Renal pelvis (tissue), 12 donors: ENCODE measurements at places on chromosomes 1 and 21. TPM values are rescaled to one million over a fixed set of nuclear protein-coding genes. Genes with fewer than 3 reads are reported as not detected.

RGS4 gene
- polyA plus RNA-seq = 14.8 TPM

TRIM67 gene
- 0.10 TPM for polyA plus RNA-seq

BRINP2 gene
- polyA plus RNA-seq = 0.23 TPM

MNDA gene
- polyA plus RNA-seq = 3.8 TPM

ACTL8 gene
- not detected for polyA plus RNA-seq

CADM3 gene
- 0.17 TPM for polyA plus RNA-seq

CCDC27 gene
- polyA plus RNA-seq = 0.19 TPM

CD52 gene
- polyA plus RNA-seq = 3.3 TPM

MSH4 gene
- 0.79 TPM for polyA plus RNA-seq

SCAMP3 gene
- 66.7 TPM for polyA plus RNA-seq

SYCP1 gene
- 0.30 TPM for polyA plus RNA-seq

LCE1B gene
- polyA plus RNA-seq = not detected

CCDC30 gene
- 27.0 TPM for polyA plus RNA-seq

C1orf141 gene
- polyA plus RNA-seq = 0.28 TPM

DEPDC1 gene
- 14.3 TPM for polyA plus RNA-seq

METTL25B gene
- polyA plus RNA-seq = 28.6 TPM

FMO5 gene
- polyA plus RNA-seq = 11.6 TPM

ATF6 gene
- polyA plus RNA-seq = 27.5 TPM

SGIP1 gene
- 18.5 TPM for polyA plus RNA-seq

IQGAP3 gene
- polyA plus RNA-seq = 14.8 TPM

NECTIN4 gene
- 4.8 TPM for polyA plus RNA-seq

ARHGEF16 gene
- polyA plus RNA-seq = 25.8 TPM

ELF3 gene
- 66.6 TPM for polyA plus RNA-seq

OR2M3 gene
- 0.03 TPM for polyA plus RNA-seq

MPZ gene
- polyA plus RNA-seq = 6.7 TPM

KCNJ15 gene
- polyA plus RNA-seq = 322 TPM

RAD54L gene
- polyA plus RNA-seq = 15.3 TPM

KRTAP12-2 gene
- not detected for polyA plus RNA-seq

SMCP gene
- polyA plus RNA-seq = not detected

PRKAA2 gene
- polyA plus RNA-seq = 11.6 TPM

CASQ2 gene
- 0.97 TPM for polyA plus RNA-seq

RPS6KC1 gene
- 21.2 TPM for polyA plus RNA-seq

GLRX2 gene
- 11.3 TPM for polyA plus RNA-seq

GNAT2 gene
- 0.20 TPM for polyA plus RNA-seq

SUSD4 gene
- polyA plus RNA-seq = 16.7 TPM

SLC25A24 gene
- 45.3 TPM for polyA plus RNA-seq

LAD1 gene
- 31.3 TPM for polyA plus RNA-seq

GPR3 gene
- 0.84 TPM for polyA plus RNA-seq

CELA2B gene
- polyA plus RNA-seq = 0.59 TPM

CFAP126 gene
- polyA plus RNA-seq = 18.8 TPM

CNN3 gene
- 287 TPM for polyA plus RNA-seq

NBPF19 gene
- 13.3 TPM for polyA plus RNA-seq

CDC20 gene
- polyA plus RNA-seq = 36.9 TPM

AMPD1 gene
- not detected for polyA plus RNA-seq
